HEK293T (cell line): ENCODE measurements at places on chromosomes 16 and 17.

- DNase-seq, result no peak
Observed at GRCh38 chr16:88421301-88421700, 31.8 kb upstream of the ZFPM1 start.

DNA sequence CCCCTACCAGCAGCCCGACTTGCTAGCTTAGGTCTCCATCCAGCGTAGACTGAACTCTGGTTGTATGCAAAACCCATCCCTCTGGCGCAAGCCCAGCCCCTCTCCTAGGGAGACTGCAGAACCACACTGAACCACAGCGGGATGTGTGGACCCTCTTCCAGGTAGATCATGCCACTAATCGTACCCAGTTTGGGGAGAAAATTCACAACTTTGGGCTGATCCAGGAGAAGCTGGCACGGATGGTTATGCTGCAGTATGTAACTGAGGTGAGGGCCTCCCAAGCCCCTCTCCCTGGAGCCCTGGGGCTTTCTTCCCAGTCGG is 3.2 kb downstream of the ACADVL start:
- DNase-seq, result no peak

- peak; percentile 83 for DNase-seq
Observed at GRCh38 chr17:75105126-75106080, 4.4 kb upstream of the ARMC7 start.

- no peak for DNase-seq
Observed at GRCh38 chr17:81520021-81520901, 7.7 kb upstream of the ACTG1 start.

DNA sequence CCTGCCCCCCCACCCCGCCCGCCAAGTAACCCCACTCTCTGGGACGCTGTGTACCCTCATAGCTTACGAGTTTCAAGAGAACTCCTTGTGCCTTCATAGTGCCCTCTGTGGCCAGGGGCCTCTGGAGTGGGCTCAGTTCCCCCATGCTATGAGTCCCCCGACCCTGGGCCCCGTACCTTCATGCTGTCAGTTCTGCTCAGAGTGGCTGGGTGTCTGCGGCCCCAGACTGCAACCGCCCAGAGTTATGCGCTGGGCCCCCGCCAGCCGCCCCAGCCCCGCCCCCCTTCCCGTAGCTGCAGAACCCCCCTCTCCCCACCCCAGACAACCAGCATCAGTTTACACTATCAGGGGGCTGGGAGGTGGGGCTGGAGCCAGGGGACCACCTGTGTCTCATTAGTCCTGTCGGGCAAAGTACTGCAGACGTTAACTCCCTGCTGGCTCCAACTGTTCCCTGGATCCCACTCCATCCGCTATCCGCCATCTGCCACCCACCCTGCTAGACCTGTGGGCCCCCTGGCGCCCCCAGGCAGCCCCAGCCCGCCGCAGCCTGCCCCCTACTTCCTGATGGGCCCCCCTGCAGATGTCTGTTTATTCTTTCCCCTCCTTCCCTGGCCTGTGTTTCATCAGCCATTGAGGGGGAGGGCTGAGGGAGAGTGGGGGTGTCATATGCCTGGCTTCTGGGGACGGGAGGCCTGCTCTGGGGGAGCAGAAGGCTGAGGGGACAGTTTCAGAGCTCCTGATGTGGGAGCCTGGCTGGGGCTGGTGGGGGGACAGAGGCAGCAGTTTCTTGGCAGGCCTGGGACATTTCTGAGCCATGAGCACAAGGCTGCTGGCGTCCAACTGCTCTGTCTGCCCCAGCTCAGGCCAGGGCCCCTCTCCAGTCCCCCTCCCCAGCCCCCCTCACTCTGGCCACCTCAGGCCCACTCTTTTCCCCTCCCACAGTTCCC is at the start of gene MFAP4:
TSS of gene MFAP4 (minus strand) at position 217 of the 947 bp plus-strand sequence. CDS start at position 182, 35 bp downstream.
- no peak for DNase-seq

DNA sequence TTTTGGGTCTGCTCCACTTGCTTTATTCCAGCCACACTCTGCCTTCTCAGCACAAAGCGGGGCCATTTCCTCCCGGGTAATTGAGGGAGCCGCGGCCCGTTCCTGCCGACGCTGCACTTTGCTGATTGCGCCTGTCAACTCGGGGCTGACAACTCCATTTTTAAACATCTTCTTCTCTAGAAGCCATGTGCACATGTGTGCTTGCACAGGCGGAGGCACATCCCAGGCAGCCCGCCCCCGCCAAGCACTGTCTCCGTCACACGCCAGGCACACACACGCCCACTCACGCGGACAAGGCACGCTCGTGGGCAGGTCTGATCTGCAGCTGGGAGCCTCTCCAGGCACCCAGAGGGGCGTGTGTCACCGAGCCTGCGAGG is 63.2 kb downstream of the ENGASE start:
- no peak for DNase-seq

GRCh38 chr17:57699751-57700219 is 45.3 kb downstream of the CCDC182 start:
- no peak for DNase-seq

DNA sequence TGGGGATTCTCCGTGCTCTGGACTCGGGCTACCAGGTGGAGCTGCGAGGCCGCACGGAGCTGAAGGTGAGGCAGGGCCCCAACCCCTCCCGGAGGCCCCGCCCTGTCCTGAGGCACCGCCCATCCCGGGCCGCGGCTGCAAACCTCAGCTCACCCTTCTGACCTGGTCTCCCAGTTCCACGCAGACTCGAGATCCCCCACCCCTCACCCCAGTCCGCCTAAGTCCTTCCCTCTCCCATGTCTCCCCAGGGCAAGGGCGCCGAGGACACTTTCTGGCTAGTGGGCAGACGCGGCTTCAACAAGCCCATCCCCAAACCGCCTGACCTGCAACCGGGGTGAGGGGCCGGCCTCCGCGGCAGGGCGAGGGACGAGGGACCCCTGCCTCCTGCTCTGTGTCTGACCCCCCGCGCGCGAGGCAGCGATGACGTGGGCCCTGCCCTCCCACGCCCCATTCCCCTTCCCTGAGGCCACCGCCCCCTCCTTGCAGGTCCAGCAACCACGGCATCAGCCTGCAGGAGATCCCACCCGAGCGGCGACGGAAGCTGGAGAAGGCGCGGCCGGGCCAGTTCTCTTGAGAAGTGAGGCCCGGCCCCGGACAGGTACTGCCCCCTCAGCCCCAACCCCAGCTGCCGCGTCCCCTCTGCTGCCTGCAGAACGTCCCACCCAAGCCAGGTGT is 13.7 kb downstream of the GUCY2D start:
- DNase-seq, result peak; percentile 37

DNA sequence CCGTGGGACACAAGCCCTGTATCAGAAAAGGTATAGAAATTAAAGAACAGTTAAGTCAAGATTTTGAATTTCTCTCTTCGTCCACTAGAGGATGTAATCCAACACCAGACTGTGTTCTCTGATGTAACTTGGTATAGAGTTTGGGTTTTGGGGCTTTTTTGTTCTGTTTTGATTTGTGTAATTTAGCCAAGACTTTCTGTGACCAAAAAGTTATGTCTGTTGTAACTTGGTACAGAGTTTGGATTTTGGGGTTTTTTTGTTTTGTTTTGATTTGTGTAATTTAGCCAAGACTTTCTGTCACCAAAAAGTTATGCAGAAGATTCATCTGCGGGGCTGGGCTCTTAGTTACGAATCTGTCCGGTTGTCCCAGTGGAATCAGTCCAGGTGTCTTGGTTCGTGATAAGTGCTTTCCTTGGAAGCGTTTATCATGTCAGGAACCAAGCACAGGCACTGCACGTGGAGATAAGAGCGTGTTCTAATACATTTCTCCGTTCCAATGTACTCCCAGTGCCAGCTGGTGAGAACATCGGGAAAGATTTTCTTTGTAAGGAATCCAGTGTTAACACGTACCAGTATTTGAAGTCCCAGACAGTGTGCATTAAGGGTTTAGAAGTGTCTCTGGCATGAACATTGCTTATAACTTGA is 44.1 kb upstream of the SEC14L1 start:
- DNase-seq, result peak; percentile 35

GRCh38 chr17:869567-870525 is 87.7 kb downstream of the MRM3 start:
- no peak for DNase-seq

DNA sequence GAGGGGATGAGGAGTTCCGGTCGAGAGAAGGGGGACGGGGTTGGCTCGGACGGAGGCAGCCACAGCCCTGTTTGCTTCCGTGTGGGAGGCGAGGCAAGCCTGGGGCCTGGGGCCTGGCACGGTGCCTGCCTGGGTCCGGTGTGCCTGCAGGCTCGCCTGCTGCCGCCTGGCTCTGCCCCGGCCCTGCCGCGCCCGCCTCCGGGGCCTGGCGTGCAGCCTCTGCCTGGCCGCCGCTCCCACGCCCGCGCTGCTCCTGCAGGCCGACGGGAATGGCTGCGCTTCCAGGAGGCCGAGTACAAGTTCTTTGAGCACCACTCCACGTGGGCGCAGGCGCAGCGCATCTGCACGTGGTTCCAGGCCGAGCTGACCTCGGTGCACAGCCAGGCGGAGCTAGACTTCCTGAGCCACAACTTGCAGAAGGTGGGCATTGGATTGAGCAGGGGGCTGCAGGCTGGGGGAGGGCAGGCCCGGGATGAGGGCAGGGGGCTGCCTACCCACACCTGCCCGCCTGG is 53.1 kb downstream of the MRC2 start:
- no peak for DNase-seq

DNA sequence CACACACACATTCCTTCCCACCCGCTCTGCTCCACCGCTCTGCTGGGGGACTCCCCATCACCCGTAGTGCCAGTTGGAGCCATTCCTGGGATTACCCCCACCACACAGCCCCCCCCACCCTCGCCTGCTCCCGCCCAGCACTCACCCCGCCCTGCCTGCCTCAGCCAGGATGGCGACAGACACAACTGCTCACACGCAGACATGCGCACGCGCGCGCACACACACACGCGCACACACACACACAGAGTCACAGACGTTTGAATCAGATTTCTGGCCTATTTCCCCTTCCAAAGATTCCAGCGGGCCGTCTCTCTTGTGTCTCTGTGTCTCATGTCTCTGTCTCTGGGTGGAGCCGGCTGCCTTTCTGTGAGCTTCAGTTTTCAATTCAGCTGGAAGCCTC is 4.4 kb downstream of the CACNA1G start:
- no peak for DNase-seq

- DNase-seq, result no peak
Observed at GRCh38 chr17:51563961-51564360, 303.6 kb downstream of the UTP18 start.

- DNase-seq, result no peak
Observed at GRCh38 chr17:34000639-34001038, 254.4 kb upstream of the CCL2 start.

DNA sequence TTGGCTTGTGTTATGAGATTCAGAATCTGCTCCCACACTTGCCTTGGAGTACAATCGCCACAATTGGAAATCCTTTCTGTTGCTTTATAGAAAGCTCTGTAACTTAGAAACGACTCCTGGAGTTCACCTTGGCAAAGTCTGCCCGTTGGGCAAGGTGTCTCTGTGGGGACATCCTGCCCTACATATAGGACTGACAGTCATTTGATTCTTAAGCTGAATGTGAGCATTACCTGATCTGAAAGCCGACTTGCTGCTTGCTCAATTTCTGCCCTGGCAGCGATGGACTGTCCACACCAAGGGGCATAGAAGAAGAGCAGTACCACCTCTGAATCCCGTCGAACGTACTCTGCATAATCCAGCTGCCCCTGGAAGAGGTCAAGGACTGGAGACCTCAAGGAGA is 6.9 kb downstream of the TXNDC11 start:
- DNase-seq, result no peak

- DNase-seq, result no peak
Observed at GRCh38 chr16:53090591-53091411, 36.0 kb downstream of the CHD9 start.
